ENCODE measurements at places on chromosomes 3 and 15.

DNA sequence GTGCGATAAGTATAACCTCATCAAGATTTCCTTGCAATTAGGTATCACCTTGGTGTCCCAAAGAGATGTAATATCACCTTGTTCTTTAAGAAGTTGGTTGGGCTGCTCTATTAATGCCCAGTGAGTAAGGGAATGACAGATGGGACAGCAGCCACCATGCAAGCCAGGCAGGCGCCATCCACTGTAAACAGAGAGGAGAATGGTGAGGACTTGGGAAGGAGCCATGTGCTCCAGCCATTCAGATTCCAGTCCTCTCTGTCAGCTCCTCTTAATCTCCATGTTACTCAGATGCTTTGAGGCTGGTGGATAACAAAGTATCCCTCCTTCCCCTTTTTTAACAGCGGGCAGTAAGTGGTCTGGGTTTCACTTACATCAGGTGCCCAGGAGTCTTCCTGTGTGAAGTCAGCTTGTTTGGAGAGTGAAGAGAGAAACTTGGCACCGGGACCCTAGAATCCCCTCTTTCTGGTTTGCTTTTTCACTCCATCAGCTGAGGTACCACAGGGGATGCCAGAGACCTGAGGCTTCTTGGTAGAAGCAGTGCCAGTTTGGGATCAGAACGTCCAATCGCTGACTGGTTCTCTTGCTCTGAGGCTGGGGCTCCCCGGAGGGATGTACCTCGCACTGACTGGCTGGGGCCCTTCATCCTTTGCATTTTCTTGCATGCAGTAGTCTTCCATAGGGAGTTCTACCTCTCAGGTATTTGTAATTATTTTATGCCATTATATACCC, 29.5 kb downstream of the SLCO3A1 start:
- no peak for DNase-seq

DNA sequence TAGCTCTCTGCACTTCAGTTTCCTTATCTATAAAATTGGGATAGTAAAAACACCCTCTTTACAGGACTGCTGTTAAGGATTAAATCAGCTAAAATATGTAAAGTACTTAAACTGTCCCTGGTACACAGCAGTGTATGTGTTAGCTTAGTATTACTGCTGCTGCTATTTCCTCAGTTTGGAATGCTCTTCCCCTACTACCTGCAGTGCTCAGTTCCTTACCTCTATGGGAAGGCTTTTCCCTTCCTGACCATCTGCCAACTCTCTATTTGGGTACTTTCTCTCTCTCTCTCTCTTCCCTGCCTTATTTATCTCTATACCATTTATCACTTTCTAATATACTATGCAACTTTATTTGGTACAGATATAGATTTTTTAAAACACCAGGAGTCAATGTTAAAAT, 26.5 kb downstream of the KPNA4 start:
- no peak for DNase-seq

DNA sequence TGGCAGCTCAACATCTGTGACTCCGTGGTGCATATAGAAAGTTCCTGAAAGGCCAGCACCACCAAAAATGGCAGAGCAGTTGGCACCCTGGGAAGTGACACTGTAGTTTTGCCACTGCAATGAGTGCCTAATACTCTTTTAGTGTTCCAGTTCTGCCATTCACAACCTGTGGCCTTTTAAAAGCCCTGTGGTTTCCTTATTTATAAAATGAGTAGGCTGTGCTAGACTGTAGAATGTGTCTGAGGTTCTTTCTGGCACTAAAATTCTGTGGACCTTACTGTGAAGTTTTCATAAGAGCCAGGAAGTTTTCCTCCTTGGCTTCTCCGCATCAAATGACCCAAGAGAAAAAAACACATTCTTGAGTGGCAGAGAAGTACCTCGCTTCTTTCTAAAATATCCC, 74.1 kb downstream of the MME start:
- no peak for DNase-seq

DNA sequence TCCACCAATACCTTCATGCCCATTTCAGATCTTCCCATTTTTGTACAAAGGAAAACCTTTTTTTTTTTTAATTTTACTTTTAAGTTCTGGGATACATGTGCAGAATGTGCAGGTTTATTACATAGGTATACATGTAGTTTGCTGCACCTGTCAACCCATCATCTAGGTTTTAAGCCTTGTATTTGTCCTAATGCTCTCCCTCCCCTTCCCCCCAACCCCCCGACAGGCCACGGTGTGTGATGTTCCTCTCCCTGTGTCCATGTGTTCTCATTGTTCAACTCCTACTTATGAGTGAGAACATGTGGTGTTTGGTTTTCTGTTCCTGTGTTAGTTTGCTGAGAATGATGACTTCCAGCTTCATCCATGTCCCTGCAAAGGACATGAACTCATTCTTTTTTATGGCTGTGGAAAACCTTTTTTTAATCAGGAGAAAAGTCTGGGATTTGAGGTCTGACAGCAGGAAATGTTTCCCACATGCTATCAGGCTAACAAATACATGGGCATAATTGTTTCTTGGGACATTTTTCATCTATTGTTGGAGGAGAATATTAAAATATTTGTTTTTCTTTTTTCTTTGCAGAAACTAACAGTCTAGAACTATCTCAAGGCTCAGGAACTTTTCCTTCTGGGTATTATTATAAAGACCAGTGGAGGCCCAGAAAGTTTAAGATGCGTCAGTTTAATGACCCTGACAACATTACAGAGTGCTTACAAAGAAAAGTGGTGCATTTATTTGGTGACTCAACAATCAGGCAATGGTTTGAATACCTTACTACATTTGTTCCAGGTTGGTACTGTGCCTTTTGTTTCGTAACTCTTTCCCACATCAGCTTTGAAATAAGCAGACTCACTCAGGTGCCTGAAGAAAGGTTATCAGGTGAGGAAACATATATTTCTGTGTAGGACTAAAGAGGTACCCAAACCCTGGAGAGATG, 32.8 kb upstream of the NFKBIZ start:
- no peak for DNase-seq

GRCh38 chr3:141434255-141434654, 52.6 kb upstream of the RASA2 start:
- peak; percentile 36 for DNase-seq

DNA sequence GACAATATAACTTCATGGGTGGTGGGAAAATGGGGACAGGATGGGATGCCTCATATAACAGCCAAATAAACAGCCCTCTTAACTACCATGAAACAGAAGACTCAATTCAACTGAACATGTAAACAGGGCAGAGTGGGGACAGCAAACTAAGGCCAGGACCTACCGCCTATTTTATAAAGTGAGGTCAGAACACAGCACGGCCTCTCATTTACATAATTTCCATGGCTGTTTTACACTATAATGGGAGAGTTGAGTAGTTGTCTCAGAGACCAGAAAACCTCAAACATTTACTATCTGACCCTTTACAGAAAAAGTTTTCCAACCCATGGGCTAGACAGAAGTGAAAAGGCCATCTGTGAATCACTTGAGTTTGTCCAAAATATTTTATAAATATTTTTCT, 56.7 kb upstream of the SNRPA1 start:
- no peak for DNase-seq

DNA sequence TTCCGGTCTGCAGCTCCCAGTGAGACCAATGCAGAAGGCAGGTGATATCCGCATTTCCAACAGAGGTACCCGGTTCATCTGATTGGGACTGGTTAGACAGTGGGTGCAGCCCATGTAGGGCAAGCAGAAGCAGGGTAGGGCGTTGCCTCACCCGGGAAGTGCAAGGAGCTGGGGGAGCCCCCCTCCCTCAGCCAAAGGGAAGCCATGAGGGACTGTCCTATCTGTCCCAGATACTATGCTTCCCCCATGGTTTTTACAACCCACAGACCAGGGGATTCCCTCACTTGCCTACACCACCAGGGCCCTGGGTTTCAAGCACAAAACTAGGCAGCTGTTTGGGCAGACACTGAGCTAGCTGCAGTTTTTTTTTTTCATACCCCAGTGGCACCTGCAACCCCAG, 71.8 kb downstream of the CPNE4 start:
- no peak for DNase-seq

Data from GM10248 (cell line).